ENCODE measurements at places on chromosomes 3 and 15.

DNA sequence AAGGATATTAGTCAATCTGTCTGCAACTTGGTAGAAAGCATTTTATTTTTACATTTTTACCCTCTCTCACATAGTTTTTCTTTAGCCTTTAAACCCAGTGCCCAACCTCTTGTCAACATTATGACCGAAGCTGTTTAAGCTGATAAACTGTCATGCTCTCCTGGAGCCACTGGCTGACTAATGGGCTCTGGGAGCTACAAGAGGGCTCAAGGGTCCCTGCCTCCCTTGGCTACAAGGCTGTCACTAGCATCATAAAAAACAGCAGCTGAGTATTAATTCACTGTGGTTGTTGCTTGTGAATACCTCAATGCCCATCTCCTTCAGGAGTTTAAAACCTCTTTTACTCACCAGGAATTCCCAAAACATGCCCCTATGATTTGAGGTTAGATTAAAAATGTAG, 237.9 kb downstream of the ZMAT3 start:
- no peak for DNase-seq

GRCh38 chr3:132432639-132433038, 15.3 kb downstream of the DNAJC13 start:
- no peak for DNase-seq

DNA sequence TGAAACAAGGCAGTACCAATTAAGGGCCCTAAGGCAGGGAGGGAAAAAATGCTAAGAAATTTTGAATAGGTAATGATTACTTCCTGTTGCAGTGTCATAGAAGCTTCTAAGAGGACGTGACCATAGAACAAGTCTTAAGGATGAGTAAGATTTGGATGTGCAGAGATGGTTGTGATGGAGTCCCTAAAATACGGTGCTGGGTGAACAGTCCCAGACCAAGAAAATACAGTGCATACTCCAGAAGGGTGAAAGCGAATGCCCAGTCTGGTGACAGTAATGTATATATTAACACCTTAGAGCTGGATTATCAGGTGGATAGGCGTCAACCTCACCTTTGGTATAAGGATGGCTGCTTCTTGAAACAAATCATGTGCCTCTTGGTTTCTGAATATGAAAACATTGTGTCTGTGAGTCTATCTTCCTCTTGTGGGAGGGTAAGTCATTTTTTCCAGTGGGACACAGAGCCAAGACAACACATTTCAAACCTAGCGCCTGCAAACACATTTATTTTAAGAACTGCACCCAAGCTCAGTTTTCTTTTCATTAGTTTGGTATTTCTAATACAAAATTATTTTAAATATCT, 101.2 kb upstream of the TP63 start:
- DNase-seq: no peak

DNA sequence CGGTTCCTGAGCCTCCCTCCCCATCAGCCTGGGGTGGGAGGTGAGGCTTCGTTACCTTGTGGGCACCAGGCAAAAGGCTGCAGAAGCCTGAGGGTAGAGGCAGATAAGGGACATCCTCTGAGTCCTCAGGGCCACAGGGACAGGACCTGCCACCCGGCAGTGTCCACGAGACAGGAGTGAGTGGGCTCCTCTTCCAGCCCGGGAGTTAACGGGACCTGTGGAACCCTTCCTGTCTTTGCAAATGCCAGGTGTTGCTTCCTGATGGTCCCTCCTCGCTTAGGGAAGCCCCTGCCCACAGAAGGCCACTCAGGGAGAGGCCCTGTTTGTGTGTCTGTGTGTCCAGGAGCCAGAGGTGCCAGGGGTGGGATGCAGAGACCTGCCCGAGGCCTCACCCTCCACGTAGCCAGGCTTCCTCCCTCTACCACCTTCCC, 111.1 kb upstream of the ALDH1A3 start:
- DNase-seq: no peak

- DNase-seq: no peak
Observed at GRCh38 chr15:57223887-57224286, 152.4 kb upstream of the CGNL1 start.

DNA sequence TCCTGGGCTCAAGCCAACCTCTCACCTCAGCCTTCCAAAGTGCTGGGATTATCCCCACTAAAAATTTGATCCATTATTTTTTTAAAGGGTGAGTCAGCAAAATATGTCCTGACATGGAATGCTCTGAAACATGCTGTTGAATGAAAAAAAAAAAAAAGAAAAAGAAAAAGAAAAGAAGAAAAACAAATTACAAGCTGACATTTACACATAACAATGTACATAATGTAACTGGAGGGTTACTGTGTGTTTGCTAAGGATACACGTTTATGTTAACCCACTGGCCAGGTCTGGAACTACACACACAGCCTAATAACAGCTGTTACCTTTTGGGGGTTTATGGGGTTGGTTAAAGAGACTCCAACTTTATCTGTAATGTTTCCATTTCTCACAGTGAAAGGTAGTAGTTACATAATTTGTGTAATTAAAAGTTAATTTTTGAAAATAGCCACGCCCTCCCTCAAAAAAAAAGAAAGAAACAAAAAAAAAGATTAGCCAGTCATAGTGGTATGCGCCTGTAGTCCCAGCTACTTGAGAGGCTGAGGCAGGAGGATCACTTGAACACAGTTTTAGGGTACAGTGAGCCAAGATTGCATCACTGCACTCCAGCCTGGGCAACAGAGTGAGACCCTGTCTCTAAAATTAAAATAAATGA, 3.1 kb upstream of the MESP2 start:
- DNase-seq: no peak

DNA sequence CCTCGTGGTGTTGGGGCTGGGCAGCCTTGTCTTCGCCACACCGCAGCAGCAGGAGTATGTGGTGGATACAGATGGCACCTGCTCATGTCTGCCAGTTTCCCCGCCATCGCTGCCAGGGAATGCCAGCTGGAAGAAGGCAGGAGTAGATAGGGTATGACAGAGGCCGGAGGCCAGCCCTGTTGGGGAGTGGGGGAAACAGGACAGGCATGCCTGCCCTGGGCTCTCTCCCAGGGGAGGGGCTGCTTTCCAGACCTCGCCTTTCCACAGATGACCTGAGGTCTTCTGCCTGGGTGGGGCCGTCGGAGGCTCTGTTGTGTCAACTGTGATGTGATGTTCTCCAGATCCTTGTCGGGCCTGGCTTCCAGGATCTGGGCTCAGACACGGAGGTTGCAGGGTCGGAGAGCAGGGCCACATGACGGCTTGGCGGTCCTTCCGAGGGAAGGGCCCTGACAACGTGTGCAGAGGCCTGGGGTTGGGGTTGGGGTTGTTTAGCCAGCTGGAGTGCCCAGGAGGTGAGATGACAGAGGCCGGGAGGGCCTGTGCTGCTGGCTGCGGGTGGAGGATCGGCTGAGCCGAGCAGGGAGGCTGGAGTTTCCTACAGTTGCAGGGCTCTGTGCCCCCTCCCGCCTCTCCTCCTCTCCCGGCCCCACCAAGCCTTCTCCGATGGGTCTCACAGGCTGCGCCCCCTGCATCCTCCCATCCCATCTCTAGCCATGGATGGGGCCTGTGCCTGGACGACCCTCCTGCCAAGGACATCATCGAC, 102.0 kb downstream of the TBC1D2B start:
- DNase-seq: no peak

GRCh38 chr15:71272932-71273331, 157.7 kb downstream of the THSD4 start:
- no peak for DNase-seq

GRCh38 chr15:89211678-89212170, 9.7 kb downstream of the RLBP1 start:
- no peak for DNase-seq

DNA sequence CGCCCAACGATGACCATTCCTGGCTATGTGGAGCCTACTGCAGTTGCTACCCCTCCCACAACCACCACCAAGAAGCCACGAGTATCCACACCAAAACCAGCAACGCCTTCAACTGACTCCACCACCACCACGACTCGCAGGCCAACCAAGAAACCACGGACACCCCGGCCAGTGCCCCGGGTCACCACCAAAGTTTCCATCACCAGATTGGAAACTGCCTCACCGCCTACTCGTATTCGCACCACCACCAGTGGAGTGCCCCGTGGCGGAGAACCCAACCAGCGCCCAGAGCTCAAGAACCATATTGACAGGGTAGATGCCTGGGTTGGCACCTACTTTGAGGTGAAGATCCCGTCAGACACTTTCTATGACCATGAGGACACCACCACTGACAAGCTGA, 22.6 kb upstream of the BSN start:
- no peak for DNase-seq

DNA sequence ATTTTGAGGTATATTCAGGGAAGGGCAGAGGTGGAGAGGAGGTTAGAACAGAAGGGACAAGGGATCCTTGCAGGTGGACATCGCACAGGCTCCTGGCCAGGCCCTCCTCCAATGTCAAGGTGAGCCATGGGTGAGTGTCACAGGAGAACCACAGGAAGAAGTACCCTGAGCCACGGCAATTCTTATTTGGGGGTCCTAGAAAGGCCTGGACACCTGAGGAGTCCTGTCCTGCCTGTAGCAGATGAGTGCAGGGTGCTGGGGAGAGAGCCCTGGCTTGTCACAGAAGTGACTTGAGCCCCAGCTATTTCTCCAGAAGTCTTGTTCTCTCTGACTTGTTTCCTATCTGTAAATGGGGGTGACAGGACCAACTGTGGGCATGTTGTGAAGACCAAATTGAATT, 4.3 kb downstream of the SLC6A20 start:
- DNase-seq: peak; percentile 4

- no peak for DNase-seq
Observed at GRCh38 chr3:151903501-151903991, 30.1 kb downstream of the SUCNR1 start.

DNA sequence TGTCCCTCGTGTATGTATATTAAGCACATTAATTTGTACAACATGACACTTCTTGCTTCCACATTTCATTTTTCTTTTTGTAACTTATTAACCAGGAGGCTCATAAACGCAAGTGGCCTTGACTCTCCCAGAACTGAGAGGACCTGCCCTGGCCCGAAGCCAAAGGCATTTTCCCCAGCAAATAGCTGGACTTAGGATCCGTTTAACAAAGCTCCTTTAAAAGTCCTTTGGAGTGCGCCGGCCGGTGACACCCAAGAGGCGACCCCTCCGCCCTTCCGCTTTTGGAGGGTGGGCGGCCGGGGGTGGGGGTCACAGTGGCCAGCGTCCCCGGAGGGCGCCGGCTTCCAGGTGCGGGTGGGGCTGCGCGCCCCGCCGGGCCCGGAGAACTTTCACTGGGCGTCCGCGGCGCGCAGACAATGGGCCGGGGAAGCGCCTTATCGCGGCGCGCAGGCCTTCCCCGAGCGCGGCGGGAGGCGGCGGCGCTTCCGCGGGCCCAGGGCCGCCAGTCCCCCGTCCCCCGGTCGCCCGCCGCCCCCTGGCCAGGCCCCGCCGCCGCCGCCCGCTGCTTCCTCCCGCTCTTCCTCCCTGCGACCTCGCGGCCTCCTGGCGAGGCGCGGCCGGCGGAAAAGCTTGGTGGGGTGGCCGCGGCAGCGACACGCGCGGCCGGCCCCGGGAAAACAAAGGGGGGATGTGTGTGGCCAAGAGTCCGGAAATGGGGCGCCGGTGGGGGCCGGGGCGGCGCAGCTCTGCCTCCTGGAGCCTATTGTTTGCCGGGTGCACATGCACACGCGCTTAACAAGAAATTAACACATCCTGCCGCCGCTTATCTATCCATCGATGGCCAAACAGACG, 613.4 kb downstream of the MCTP2 start:
- no peak for DNase-seq

DNA sequence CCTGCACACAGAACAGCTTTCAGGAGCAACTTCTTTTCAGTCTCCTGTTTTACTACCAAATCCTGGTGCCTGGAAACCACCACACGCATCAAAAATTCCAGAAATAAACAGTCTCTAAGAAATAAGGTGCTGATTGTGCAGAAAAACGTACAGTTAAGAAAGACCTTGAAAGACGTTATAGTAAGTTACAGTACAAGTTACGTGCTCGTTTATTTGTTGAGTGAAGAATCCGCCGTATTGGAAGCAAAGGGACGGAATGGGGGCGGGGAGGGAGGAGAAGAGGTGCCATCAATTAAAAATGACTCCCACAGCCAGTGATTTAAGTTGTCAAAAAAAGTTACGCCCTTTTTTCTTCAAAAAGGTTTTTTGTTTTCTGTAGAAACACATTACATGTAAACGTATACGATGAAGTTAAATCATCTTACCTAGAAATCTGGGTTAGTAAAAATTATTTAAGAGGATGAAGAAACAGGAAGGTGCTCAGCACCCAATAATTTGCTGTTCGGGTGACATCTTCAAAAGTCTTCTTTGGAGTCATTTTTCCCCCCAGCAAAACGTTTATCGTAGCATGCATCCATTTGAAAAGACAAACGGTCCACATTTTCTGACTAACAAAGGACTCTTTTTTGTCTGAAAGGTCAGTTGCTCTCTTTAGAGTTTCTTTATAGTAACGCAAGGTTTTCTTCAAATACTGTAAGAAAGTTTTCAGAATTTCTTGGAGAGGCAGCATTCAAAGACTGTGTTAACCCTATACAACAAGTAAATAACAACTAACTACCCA, 782 bp upstream of the UACA start:
- DNase-seq: no peak

DNA sequence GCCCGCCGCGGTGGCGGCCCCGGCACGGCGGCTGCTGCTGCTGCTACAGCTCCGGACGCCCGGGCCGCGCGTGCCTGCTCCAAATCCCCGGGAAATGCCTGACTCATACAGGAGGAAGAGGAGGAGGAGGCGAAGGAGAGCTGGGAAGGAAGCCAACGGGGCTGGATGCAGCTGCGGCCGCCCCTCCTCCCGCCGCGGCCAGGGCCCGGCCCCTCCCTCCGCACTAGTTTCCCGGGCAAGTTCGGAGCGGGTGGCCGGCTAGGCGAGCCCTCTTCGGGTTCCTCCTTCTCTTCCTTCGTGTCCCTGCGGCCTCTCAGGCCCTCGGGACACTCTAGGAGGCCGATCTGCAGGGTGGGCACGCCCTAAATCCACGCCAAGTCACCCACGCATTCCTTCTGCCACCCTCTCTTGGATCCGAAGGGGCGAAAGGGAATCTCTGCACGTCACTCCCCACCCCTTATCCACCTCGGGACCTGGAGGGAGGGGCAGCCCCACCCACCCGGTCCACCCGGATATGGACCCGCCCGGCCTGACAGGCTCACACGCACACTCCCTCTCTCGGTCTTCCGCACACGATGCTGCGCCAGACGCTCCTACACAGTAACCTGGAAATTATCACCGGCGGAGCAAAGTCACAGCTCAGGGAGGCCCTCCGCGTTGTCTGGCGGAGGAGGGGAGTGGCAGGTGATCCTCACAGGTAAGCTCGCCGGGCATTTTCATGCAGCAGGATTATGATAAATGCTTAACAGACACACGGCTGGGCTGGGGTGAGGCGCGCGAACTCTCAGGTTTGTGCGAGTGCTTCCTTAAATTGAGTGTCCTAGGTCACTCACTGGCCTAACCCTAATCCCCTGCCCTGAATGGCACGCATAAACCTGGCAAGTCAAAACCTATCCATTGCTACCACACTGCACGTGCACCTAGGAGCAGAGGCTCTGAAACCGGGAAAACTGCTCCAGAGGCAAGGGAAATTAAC, at the start of the genes OSBPL10 and ZNF860:
OSBPL10 (minus strand) TSS at position 57 of the 976 bp plus-strand sequence. CDS start 83 bp downstream, outside the sequence.
ZNF860 (plus strand) TSS at position 545 of the 976 bp plus-strand sequence. CDS start 7,330 bp downstream, outside the sequence.
- DNase-seq: no peak

GRCh38 chr15:38670128-38671005, 105.8 kb upstream of the RASGRP1 start:
- peak; percentile 87 for DNase-seq

- no peak for DNase-seq
Observed at GRCh38 chr3:67640023-67640660, 14.3 kb downstream of the SUCLG2 start.
